Activated naive CD4-positive, alpha-beta T cell treated with anti-CD3 and anti-CD28 coated beads, Interleukin-2, amount 50 U/mL, for 16 hours (primary cell): ENCODE measurements at places on chromosomes 1 and 21.
A peak's percentile ranks its signal among the peaks of the same experiment; 100 is the strongest.

GRCh38 chr1:31421371-31422040, 8.5 kb downstream of the SERINC2 start:
- DNase-seq: no peak

- DNase-seq: no peak
Observed at GRCh38 chr1:202076050-202076511, 46.6 kb upstream of the GPR37L1 start.

DNA sequence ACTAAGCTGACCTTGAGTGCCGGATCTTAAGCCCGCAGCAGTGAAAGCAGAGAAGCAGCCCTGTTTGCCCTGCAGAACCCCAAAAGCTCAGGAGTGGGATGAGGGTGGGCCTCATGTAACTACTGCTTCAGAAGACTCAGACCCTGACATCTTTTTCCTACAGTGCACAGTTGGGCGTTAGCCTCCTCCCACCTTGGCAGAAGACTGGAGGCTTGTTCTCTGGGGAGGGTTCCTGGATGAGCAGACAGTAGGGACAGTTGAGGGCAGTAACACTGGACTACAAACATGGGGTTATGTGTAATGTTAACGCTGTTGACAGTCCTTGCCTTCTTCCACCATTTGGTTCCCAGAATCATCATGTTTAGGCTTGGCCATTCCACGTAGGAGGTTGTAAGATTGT, 9.6 kb downstream of the CTPS1 start:
- no peak for DNase-seq

DNA sequence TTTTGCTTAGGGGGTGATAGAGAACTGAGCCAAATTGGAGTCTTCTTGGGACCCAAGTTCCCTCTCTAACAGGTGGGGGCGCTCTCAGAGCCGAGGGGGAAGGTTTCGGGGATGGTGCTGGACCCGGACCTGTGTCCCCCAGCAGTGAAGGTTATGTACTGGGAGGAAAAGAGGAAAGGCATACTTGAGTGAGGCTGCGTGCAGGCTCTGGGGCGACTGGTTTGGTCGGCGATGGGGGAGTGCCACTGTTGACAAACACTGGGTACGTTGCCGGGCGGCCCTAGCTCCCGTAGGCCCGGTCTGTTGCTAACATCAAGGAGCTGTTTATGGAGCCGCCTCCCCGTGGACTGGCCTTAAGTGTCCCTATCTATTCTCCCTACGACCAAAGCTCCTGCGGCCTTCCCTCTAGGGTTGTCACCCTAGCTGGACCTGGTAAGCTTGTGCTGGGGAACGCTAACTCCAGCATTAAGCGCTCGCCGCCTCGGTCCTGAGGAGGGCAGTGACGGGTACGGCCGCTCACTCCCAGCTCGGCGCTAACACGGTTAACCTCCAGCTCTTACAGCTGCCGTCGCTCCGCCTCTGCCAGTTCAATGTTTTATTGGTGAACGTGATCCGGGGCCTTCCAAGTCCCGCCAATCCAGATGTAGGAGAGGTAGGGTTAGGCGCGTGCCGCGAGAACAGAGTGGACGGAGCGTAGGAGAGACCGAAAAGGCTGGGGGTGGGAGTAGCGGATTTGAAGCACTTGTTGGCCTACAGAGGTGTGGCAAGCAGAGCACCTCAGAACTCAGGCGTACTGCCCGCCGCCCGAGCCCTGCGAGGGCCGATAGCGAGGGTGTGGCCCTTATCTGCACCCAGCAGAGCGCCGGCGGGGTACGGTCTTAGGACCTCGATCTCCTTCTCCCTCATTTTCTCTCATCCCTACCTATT, at the start of gene PPOX:
Gene PPOX (plus strand): TSS at position 685 of the 927 bp plus-strand sequence. CDS start 422 bp downstream, outside the sequence.
- DNase-seq: peak; percentile 88

GRCh38 chr1:196409586-196409985, 198.7 kb downstream of the KCNT2 start:
- no peak for DNase-seq

GRCh38 chr1:200731654-200732332, 6.9 kb upstream of the CAMSAP2 start:
- DNase-seq: no peak

DNA sequence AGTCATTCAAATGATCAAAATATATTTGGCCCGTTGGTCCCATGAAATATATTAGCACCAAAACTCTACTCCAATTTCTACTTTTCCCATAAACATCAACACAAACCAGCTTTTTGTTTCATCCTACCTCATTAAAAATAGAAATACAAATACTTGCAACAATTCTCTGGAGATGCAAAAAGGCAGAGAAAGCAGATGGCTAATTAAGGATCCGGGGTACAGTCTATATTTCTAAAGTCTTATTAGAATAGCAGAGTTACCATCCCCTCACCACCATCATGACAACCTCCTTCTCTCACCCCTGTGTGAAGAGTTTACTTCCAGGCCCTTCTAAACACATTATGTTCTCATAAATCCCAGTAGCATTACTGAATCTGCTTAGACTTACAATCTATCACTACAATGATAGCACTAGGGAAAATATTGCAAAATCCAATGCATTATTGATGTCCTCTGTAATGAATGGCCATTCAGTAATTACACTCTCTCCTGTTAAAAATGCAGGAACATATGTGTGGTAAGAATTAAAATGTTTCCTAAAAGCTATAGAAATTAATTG, 133.8 kb downstream of the HHIPL2 start:
- no peak for DNase-seq

DNA sequence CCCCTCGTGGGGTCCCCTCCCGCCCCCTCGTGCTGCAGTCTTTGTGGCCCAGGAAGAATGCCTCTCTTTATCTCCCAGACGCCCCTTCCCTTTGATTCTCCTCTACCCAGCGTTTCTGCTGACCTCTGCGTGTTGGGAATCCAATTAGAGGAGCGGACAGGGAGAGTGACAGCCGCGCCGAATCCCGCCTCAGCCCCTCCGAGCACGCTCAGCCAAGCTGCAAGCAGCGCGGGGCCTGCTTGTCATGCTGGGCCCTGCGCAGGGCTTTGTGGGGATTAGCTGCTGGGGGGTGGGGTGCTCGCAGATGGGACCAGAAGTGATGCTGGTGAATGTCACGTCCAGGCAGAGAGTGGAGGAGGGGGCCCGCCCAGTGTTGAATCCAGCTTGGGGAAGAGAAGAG, 91.1 kb downstream of the EPHB2 start:
- no peak for DNase-seq

- no peak for DNase-seq
Observed at GRCh38 chr1:112470966-112471365, 37.8 kb upstream of the WNT2B start.

- DNase-seq: no peak
Observed at GRCh38 chr1:170267317-170267716, 121.6 kb downstream of the NTMT2 start.

DNA sequence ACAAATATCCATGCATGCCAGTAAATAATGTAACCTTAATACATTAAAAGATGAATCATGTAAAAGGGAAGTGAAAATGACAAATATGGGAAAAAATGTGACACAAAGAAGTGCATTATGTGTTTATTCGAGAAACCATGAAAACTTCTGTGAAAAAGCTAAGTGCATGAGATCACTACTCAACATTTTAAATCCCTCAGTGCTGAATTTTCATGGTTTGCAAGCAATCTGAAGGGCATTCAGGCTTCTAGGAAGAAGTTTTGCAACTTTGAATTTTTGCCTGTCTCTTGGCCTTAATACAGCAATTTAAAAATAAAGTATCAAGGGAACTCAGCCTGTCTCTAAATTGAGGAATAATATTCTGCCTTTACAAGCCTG, 78.2 kb downstream of the MAP3K7CL start:
- DNase-seq: no peak
